ENCODE measurements at places on chromosomes 4 and X. TPM values are rescaled to one million over a fixed set of nuclear protein-coding genes. Genes with fewer than 3 reads are reported as not detected.
A peak's percentile ranks its signal among the peaks of the same experiment; 100 is the strongest.

DNA sequence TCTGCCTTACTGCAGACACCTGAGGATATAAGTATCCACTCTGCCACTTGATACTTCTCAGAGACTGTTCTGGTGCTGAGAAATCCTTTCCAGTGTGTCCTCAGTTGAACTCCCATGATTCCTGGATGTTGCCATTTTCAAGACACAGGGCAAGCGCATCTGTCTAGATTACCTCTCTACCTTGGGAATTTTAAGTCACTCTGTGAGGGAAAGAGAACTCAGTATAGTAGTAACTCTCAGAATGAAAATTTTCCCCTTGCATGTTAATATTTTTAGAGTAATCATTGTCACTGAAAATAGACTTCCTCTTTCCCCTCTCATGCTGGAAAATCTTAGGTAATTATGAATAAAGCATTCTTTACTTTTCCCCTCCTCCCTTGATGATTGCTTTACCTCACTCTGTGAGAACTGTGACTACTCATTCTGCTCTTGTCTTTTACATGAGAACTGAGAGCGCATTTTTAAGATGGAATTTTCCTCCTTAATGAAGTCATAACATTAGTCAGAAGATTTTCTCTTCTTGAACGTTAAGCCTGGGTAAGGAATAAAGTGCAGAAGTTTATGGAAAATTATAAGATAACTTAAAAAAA is 45.0 kb downstream of the TET2 start:
- no peak for DNase-seq

DNA sequence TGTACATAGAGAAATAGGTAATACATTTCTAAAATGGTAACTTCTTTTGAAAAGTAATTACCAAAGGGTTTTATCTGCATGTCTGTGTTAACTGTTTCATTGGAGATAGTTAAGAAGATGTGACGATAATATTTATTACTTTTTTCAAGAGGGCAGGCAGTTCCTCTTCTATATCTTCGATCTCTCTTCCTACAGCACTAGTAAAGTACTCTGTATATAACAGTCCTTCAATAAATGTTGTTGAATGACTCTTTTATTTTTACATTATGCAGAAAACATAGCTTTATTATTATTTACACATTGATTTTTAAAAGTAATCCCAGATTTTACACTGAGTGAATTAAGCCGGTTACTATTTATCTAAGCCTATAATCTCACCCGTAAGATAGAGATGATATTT is 51.8 kb downstream of the TMPRSS11E start:
- no peak for DNase-seq

DNA sequence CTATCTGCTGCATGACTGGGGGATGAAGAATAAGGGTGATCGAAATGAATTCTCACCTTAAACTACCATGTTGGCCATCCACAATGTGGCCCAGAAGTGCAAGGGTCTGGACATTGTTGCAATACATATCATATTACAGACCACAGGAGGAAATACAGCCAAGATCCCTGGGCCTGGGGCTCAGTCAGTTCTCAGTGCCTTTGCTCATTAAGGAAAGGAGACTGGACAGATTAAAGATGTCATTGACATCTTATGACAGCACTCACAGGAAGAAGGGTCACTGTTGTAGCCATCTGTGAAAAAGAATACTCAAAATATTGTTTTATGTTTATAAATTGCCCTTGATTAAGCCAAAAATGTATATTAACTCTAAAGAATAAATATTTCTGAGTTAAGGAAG is 1345.2 kb downstream of the FSTL5 start:
- DNase-seq = peak; percentile 73

DNA sequence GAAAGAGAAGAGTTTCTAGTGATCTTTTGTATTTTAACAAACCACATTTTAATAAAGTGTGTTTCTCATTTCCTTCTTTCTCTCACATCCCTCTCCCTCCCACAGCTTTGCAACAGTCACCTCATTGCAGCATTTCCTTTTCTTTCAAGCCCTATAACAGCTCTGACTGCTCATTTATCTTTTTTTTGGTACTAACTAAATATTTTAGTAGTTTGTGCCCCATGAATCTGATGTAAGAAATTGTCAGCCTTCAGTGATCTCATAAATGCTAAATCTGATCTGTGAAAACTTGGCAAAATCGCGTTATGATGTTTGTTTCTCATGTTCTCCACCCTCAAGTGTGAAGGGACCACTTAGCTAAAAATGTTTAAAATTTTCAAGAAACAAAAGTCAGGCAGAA is 258.5 kb upstream of the SLIT2 start:
- DNase-seq = peak; percentile 54

DNA sequence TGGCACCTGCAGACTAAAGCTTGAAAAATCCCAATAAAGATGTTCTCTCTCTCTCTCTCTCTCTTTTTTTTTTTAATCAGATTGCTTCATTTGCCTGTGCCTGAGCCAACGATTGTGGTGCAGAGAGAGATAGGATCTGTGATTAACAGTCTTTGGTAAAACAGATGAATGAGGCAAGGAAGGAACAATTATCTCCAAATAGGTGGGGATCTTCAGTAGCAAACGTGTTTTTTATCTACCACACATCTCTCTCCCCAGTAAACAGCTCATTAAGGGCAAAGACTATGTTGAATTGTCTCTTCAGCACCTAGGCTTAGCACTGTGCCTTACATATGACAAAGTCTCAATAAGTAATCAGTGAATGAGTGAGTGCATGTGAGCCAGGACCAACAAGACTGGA is 96.3 kb downstream of the SMIM20 start:
- no peak for DNase-seq

DNA sequence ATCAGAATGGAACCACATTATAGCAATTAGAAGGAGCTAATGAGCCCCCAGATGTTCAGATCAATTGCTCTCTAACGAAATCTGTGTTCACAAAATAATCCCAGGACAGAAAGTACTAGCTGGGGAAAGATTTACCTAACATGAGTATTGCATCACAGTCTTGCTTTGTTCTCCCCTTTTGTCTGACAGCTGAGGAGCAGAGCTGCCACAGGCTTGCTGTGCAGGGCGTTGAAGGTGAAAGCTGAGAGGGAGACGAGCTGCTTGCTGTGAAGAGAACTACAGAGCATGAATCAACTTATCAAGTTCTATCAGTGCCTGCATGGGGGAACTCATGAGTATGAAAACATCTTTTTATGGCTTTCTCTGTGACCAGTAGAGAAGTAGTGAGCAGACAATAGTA is 441.2 kb downstream of the CENPC start:
- no peak for DNase-seq

DNA sequence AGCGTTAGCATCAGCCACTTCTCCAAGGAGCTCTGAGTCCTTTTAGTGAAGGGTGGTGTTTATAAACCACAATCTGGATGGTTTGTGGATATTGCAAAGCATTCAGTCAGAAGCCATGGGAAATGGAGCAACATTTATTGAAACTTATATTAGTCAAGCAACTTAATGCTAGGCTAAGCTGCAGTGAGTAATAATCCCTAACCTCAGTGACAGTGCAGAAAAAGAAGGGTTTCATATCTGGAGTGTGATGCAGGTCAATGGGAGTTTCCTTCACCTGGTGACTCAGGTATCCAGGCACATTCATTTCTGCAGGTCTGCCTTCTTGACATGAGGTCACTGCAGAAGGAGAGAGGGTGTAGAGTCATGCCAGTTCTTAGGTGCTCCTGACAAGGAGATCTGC is 10.4 kb upstream of the DRD5 start:
- DNase-seq = no peak

- DNase-seq = no peak
Measured at GRCh38 chr4:142523111-142523510, 323.0 kb downstream of the INPP4B start.

DNA sequence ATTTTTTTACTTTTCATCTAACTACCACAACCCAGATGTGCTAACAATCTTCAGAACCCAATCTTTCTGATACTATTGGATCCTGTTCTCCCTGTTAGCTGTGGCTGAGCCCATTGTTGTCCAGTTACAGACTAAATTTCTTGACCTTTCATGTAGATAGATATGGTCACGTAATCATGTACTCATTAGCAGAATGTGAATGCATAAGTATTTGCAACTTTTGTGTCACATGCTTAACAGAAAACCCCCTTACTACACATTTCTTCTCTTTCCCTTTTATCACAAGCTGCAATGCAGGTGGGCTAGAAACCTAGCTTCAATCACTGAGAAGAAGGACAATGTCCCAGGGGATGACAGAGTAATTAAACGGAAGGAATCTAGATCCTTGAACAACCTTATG is 13.1 kb upstream of the FAM13A start:
- no peak for DNase-seq

GRCh38 chrX:111467896-111468295 is 43.5 kb upstream of the SERTM2 start:
- peak; percentile 17 for DNase-seq

DNA sequence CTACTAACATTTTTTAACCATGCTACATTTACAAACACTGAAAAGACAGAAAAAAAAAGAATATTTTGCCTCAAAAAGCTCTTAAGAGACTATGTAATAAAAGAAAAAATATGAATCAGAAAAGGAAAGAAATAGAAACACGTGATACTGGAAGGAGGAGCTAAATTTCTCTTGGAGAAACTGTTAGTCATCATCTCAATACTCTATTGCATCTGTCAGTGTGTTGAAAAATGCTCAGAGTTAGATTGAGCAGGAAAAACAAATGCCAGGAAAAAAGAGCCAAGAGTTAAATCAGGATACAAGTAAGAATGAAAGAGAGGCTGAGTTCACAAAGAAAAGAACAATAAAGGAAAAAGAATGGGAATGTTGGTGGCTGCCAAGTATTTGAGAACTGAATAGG is 2.6 kb downstream of the RAB28 start:
- no peak for DNase-seq

GRCh38 chr4:149884046-149884445 is 68.4 kb upstream of the IQCM start:
- DNase-seq = no peak

DNA sequence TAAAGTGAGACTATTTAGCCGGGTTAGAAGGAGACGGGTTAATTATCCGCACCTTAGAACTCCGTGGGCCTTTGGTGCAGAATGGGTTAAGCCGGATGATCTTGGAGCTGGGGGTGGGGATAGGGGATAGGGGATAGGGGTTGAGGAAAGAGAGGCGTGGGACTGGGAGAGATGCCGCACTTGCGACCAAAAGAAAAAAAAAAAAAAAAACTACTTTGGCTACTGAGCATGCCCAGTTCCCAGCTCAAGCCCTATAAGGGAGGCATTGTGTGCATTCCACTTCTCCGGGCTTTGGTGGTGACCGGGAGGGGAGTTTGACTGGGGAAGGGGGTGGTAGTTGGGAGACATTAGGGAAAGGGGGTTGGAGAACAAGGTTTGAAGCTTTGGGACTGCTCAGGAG is at the start of gene SLITRK4:
Gene SLITRK4 (minus strand): TSS at position 187 of the 400 bp plus-strand sequence. CDS start 4,993 bp downstream, outside the sequence.
- peak; percentile 55 for DNase-seq

DNA sequence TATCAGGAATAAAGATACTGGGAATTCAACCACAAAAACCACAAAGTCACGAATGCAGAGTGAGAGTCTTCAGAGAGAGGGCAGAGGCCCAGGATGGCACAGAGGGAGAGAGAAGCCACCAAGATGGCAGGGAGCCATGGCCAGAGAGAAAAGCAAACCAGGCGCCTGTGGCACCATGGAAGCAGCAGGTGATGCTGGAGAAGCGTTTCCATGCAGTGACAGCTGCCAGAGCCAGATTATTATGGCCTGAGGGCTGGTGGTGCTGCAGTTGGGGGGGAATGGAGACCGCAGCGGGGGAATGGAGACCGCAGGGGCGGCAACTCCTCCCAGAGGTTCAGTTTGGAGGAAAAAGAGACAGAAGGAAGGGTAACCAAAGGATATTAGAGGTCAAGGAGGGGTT is 5.8 kb downstream of the TAFAZZIN start:
- DNase-seq = no peak

DNA sequence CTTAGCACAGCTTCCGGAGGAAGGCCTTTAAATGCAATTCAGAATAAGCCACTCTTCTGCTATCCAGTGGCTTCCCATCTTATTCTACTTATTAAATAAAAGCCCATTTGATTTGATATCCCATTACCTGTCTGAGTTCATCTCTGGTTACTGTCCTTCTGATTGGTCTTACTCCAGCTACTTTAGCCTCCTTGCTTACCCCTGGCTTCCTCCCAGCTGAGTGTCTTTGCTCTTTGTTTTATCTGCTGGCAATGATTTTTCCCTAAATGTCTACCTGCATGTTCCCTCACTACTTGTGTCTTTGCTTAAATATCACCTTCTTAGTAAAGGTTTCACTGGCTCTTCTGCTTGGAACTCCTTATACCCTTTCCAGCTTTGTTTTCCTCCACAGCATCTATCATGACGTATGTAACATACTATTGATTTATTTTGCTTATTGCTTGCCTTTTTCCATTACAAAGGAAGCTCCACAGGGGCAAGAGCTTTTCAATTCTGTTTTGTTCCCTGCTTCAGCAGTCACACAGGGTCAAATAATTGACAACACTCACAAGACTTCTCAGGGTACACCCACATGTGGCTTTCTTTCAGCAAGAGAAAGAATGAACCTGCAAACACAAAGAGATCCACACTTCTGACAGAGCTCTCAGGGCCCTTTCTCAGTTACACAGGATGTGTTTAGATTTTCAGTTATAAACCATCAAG is 63.8 kb downstream of the TBC1D19 start:
- no peak for DNase-seq

Gene RHOXF2
- not detected for total RNA-seq

Gene ATOH1
- total RNA-seq = not detected

Gene DCAF8L2
- total RNA-seq = not detected

Gene RAB39B
- total RNA-seq = 0.83 TPM

Gene MAPK10
- total RNA-seq = 43.1 TPM

Gene TMPRSS11F
- total RNA-seq = not detected

Gene DCLK2
- 3.6 TPM for total RNA-seq

Gene EREG
- 0.37 TPM for total RNA-seq

All from lung (tissue), 17 donors.